ENCODE measurements at places on chromosomes 5 and 9.

- DNase-seq = no peak
These were observed 200.4 kb downstream of the MAST4 start for GRCh38 chr5:66796305-66797292.

DNA sequence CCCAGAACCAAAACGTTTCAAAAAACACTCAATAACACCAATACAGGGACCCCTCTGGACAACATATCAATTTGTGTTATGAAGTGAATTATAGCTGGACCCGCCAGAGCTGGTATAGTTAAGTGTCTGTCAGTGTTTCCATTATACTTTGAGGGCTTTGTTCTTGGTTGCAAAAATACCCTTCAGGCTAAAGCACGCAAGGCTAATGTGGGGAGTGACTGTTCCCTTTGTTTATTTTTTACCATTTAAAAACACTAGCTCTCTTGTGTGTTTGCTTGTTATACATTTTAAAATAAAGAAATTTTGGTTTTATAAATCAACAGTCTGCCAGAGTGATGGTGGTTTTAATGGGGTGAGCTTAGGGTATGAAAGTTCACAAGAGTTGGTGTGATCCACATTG is 859.5 kb downstream of the PTPRD start:
- no peak for DNase-seq

DNA sequence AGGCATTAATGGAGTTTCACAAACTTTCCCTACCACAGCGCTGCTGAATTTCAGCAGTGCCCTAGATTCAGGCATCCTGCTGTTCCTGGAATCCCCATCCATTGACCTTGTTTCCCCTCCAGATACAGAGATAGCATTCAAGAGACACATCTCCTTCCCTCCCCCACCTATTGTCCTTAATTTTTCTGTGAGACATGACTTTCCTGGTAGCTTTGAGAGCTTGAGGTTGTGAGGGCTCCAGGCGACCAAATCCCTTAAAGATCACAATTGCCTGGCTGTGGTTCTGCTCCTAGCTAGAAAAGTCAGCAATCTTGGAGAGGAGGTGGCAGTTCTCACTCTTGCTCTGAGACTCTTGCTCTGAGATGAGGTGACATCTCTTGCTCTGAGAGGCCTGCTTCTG is 48.0 kb downstream of the PRR16 start:
- DNase-seq = no peak

GRCh38 chr9:69207503-69207902 is 33.4 kb downstream of the TJP2 start:
- no peak for DNase-seq

- DNase-seq = no peak
These were observed 117.5 kb downstream of the SLC1A3 start for GRCh38 chr5:36723912-36724311.

GRCh38 chr9:127853312-127854183 is 910 bp downstream of the ENG start:
- no peak for DNase-seq

- DNase-seq = no peak
These were observed 46.2 kb downstream of the LHFPL2 start for GRCh38 chr5:78602400-78602799.

GRCh38 chr9:100317706-100318105 is 35.0 kb downstream of the TEX10 start:
- no peak for DNase-seq

DNA sequence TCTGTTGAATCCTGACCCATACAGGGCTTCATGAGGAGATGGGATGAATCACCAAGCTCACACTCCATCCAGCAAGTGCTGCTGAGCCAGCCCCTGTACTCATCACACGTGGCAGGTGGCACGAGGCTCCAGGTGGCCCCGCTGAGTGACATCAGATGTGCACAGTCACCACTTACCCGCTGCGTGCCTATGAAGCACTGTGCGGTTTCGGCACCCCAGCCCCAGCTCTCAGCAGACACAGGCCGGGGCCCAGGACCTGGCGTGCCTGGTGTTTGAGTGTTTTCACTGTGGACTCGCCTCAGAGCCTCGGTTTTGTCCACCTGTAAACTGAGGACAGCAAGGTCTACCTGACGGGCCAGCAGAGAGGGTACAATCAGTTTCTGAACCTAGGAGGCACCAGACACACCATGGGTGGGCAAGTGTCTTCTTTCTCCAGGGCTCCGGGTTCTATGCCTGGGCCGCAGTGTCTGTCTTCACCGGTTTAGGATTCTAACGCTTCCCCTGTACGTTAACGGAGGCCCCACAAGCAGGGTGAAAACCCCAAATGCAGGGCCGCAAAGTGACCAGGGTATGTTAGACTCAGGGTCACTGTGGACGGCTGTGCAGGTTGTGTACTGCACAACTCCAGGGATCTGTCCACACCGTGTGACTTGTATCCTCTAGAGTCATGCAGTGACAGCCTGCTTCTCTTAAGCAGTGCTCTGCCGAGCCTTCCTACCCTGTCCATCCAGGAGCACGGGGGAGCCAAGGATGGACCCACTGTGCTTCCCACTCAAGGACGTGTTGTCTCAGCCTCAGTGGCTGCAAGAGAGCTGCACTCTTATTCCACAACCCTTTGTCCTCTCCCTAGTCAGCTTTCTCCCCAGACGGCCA is 44.3 kb upstream of the COL5A1 start:
- no peak for DNase-seq

GRCh38 chr5:140186267-140186671 is 11.3 kb downstream of the CYSTM1 start:
- no peak for DNase-seq

GRCh38 chr9:93308158-93308602 is 124.2 kb downstream of the WNK2 start:
- DNase-seq = no peak

- DNase-seq = no peak
These were observed 176.7 kb downstream of the PRDM9 start for GRCh38 chr5:23684103-23684502.

- DNase-seq = no peak
These were observed 157.4 kb downstream of the NR3C1 start for GRCh38 chr5:143245929-143246561.

DNA sequence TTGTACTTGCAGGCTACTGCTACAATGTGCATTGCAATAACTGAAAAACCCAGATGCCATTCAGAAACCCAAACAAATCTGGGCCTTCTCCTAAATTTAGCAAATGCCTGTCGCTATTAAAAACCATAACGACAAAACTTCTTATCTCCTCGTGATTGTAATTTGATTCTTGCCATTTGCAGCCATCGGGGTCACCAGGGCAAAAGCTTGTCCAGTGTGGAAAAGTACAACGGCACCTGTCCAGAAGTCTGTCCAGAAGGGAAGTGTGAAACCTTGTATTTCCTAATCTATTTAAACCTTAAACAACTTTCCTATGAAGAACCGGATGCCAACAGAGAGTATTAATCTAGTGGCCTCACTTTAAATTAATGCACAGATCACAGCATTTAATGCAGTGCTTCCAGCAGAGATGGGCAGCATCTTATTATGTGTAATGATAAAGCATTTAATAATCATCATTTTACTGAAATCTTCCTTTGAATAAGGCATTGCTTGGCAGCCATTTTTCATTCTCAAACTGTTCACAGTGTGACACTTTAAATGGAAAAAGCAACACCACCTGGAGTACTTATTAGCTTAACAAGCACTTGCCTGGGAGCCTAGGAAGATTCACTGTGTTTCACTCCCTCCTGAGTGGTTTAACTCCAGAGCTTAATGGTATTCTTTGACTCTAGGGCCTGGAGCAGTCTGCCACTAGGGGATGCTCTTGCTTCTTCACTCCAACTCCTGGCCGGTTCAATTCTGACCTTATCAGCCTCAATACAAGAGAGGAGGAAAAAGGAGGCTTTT is 4.9 kb upstream of the C7 start:
- no peak for DNase-seq

DNA sequence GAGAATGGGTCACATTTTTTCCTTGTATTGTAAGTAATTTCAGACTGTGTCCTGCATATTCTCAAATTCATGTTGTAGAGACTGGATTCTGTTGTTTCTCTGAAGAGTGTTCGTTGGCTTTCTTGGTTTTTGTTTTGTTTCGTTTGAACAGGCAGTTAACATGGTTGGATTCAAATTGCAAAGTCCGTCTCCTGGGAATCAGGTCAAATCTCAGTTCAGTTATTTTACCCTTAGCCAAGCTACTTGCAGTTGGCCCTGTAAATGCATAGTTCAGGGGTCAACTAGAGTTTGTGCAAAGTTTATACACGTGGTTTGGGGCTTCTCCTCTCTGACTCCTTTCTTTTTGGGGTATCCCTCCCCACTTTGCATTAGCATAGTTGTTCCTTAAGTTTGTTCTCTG is 21.7 kb upstream of the FBXW11 start:
- no peak for DNase-seq

GRCh38 chr9:34521406-34522045 is 1.3 kb downstream of the ENHO start:
- DNase-seq = no peak

- DNase-seq = no peak
These were observed 30.5 kb downstream of the TLR4 start for GRCh38 chr9:117734523-117735314.

- no peak for DNase-seq
These were observed 734.1 kb upstream of the WWC1 start for GRCh38 chr5:167557359-167557758.

DNA sequence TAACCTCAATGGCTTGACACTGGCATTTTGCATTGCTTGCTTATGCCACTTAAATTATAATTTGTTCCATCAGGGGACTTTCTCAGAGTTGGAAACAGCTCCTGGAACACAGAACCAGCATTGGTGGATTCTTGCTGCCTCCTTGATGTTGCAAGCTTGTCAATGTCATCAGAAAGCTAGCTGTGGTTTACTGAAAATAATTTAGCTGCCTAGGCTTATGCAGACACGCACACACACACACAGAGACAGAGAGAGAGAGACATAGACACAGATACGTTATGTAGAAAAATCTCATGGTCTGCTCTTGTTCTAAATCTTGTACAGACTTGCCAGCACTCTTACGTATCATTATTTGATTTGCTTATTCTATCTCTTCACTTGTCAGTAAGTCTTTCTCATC is 78.0 kb downstream of the HMHB1 start:
- no peak for DNase-seq

- no peak for DNase-seq
These were observed 27.6 kb downstream of the CWC27 start for GRCh38 chr5:64796301-64796700.

DNA sequence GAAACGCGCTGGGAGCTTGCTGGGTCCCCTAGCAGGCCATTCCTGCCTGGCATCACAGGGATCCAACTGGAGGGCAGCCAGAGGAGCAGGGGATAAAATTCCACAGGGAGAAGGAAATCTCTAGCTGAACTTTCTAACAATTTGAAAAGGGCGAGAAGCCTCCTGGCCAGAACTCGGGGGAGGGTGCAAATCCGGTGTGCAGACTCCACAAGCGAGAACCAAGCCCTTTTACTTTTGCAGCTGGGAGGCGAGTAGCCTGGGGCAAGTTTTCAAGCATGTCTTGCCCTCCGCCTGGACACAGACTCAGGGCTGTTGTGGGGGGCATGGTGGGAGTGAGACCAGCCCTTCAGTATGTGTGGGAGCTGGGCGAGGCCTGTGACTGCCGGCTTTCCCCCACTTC is 14.3 kb upstream of the POU5F2 start:
- DNase-seq = no peak

DNA sequence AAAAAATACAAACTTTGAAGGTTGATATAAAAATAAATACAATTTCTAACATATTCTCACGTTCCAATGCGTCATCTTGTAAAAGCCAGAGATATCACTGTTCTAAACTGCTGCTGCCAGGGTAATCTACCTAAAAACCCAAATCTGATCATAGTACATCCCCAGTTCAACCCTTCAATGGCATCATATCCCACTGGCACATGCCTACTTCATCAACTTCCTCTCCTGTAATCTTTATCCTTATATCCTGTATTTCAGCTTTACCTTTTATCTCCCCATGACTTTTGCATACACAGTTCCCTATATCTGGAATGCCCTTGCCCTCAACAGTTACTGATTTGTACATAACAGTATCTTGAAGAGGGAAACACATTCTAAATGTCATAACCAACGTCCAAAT is 7.5 kb downstream of the DENND1A start:
- DNase-seq = no peak

GRCh38 chr5:160474084-160474483 is 52.4 kb downstream of the PTTG1 start:
- DNase-seq = no peak

GRCh38 chr5:101991486-101991885 is 304.6 kb downstream of the SLCO4C1 start:
- no peak for DNase-seq

DNA sequence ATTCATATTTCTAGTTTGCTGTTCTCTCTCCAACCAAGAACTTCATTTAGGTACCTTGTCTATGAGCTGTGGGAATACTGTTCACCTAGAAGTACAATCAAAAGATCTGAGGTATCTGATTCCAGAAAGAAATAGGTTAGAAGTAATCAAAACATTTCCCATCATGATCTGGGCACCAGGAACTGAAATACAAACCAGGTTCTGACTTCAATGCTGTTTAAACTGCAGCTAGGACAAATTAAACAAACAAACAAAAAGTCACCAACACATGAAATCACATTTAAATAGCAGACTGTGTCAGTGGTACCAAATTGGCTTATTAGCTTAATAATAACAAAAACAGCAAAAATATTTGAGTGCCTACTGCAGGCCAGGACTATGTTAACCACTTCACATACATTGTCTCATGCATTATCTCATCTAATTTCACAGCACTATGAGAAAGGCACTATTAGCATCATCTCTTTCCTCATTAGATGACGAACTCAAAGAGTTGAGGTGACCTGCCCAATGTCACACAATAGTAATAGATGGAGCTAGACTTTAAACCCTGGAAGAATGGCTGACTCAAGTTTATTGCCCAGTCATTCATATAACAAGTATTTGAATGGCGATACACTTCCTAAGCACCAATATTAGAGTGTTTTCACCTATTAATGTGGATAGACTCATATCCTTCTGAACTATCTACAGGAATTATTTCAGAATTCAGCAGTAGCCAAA is 14.5 kb downstream of the PLPP1 start:
- no peak for DNase-seq

GRCh38 chr9:36210722-36211121 is 20.0 kb downstream of the CLTA start:
- DNase-seq = no peak

- DNase-seq = no peak
These were observed 607.8 kb upstream of the PTGER4 start for GRCh38 chr5:40071870-40072269.

Data from amygdala (tissue), 56 donors.